ENCODE measurements at places on chromosomes 2 and 18. TPM values are rescaled to one million over a fixed set of nuclear protein-coding genes. Genes with fewer than 3 reads are reported as not detected.

DNA sequence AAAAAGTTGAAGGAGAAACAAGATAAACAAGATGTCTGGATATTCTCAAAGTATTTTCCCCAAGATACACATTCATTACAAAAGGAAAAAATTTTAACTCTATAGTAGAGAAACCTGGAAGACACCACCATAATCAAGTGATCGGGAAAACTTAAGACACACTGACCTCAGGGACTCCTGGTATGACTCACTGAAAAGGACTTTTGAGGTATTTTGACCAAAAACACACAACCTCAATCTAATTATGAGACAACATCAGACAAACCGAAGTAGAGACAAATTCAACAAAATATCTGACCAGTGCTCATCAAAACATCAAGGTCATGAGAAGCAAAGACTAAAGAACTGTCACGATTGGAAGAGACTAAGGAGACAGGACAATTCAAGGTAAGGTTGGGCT, 34.7 kb downstream of the LPIN2 start:
- peak overlapping the region; percentile 72 for H3K27ac ChIP-seq
- no peaks in the 10 kb centered on the region for H3K27me3 ChIP-seq
- no peak overlapping the region for H3K4me3 ChIP-seq
- no peaks in the 10 kb centered on the region for H3K4me1 ChIP-seq

GRCh38 chr2:128413014-128413717, 94.5 kb upstream of the HS6ST1 start:
- H3K27ac ChIP-seq: no peak overlapping the region
- no peak for DNase-seq
- no peaks in the 10 kb centered on the region for H3K4me1 ChIP-seq
- H3K27me3 ChIP-seq: no peaks in the 10 kb centered on the region

DNA sequence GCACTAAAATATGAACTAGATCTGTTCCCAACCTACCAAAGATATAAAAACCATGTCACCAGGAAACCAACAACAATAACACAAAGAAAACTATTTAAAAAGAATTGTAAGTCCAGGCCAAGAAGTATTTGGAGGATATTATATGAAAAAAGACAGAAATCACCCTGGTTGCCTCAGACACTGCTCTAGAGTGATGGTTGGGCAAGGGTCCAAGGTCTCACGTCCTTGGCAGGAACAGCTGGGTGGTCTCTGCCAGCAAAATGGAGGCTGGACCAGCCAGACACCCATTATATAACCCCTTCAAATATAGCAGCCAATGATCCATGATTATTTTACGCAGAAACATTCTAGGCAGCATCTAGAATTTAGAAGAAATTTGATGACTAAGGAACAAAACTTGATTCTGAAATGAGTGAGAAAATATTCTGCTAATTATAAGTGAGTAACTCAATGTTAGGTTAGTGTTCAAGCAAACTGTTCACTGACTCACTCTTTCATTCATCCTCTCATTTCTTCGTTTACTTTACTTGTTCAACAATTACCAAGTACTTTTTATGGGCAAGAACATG, 35.4 kb downstream of the MRPL35 start:
- no peaks in the 10 kb centered on the region for H3K4me1 ChIP-seq
- no peaks in the 10 kb centered on the region for H3K27me3 ChIP-seq
- H3K36me3 ChIP-seq: no peaks in the 10 kb centered on the region

The HOXD10 gene
- total RNA-seq: not detected

The KCNK3 gene
- 47.5 TPM for total RNA-seq

DNA sequence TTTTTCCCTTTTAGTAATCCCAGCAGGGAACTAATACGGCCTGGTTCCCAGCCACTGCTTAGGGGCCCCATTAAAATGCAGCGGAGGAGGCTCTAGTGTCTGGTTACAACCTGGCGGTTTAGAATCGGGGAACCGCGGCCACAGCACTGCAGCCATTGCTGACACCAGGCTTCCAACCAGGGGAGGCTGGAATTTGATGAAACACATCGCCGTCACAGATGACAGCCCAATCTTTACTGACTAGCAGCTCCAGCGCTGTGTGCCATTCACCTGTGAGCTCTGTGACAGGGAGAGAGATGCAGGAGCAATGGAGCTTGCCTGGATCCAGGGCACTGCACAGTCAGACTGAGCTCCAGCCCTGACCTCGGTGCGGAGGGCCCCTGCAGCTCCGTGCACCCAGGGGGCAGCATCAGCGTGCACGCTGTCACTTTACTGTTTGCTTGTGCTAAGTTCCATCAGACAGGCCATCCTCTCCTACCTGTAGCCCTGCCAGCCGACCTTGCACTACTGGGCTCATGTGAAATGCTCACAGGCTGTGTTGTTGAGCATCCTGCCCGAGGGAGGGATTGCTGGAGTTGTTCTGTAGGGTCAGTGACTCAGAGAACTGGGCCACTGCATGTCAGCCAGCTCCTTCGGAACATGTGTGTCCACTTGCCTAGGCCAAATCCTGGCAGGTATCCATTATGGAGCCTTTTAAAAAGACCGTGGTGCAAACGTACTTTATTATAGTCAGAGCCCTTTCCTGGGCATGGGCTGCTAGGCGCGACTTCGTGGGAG, 203.5 kb downstream of the SEPTIN10 start:
- H3K27me3 ChIP-seq: no peaks in the 10 kb centered on the region
- no peak overlapping the region for H3K4me3 ChIP-seq
- H3K27ac ChIP-seq: no peak overlapping the region
- DNase-seq: peak; percentile 72

GRCh38 chr2:171629113-171629512, 58.2 kb upstream of the DYNC1I2 start:
- no peaks in the 10 kb centered on the region for H3K4me1 ChIP-seq
- no peak for DNase-seq
- no peak overlapping the region for H3K27ac ChIP-seq

The GNAL gene
- 4.4 TPM for total RNA-seq

DNA sequence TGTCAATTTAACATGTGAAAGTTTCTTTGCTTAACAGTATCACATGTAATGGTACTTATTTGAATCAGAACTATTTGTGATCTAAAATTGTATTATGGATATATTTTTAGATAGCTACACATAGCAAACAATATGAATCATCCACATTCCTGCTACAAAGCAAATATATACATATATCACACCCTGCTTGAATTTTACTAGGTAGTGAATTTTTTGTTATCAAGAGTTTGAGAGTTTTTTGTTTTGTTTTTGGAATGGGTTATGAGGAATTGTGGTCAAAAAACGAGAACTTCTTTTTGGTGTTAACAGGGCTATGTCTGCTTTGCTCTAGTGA, 635.7 kb downstream of the NRXN1 start:
- H3K27me3 ChIP-seq: no peaks in the 10 kb centered on the region
- H3K4me3 ChIP-seq: no peak overlapping the region
- H3K36me3 ChIP-seq: no peaks in the 10 kb centered on the region
- H3K4me1 ChIP-seq: no peaks in the 10 kb centered on the region
- no peak for DNase-seq

The FABP1 gene
- not detected for total RNA-seq

The SCN2A gene
- total RNA-seq: 1.0 TPM

Data from right atrium auricular region (tissue), 2 donors.